ENCODE measurements at places on chromosomes 3 and 15.

DNA sequence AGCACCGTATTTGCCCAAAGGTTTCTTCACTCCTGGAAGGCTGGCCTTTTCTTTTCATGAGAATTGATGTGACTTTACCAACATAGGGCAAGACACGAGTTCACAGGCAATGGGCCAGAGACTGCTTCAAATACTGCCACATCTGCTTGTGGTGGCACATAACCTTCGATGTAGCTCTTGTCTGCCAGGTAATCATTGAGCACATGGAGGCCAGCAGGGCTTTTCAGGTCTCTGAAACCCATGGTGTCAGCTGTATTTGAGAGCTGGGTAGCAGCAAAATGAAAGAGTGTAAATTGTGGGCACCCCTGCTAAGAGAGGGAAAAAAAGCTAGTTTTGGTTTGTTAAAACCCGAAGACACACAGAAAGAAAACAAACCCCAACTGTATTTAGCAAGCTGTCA, 200.7 kb downstream of the NAALADL2 start:
- no peak for DNase-seq

GRCh38 chr3:169421182-169421581, 242.3 kb downstream of the MECOM start:
- DNase-seq: no peak

DNA sequence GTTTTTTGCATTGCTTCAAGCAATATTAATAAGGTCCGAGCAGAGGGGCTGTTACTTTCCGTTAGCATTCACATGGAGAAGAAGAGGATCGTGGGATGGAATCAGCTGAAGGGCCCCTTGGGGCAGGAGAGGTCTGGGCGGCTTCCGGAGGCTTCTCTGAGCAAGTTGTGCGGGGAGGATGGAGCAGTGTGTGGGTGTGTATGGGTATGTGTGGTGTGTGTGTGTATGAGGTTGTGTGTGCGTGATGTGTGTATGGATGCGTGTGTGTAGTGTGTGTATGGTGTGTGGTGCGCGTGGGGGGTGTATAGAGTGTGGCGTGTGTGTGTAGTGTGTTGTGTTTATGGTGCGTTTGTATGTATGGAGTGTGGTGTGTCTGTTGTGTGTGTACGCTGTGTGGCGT, 25.8 kb downstream of the GABRA5 start:
- no peak for DNase-seq

DNA sequence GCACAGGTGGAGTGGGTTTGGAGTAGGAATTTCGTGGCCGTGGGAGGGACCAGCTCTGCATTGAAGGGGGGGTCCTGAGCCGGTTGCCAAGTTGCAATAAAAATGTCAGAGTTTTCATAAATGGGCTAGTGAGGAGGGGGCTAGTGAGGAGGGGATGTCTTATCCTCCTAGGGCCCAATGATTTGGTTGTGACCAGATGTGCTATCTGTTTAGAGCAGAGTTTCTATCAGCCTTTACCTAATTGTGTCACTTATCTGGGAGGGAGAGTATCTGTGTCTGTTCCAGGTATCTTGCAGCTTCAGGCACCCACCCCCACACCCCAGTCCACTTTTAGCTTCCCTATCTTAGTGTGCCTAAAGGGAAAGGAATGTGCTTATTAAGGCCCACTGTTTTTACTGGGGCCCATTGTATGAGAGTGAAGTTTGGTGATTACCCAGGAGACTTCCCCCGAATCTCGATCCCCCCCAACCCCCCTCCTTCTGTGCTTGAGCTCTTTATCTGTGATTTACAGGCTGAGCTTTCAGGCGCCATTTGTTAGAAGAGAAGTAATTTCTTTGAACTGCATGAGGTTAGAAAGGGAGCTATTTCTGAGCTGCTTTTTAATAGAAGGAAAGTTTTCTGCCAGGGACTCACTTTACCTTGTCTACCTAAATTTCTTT, 42.6 kb downstream of the PPCDC start:
- DNase-seq: peak; percentile 45

- DNase-seq: no peak
These were observed 192.6 kb upstream of the ALCAM start for GRCh38 chr3:105174017-105174615.

DNA sequence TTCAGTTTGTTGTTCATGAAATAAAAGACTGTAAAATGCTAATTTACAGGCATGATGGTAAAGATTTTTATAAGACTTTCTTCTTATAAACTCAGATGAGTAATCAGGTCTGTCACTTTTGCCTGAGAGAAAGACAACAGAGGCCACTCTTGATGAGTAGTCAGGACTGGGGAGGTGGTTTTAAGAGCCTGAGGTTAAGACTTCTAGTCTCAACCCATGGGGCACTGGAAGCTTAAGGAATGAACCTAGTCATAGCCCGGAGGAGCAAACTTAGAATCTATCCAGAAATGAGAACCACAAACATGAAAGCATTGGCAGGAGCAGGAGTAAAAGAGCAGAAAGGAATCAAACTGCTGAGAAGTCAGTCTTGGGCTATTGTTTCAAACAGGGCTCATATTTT, 846.3 kb upstream of the ARPP21 start:
- DNase-seq: no peak

DNA sequence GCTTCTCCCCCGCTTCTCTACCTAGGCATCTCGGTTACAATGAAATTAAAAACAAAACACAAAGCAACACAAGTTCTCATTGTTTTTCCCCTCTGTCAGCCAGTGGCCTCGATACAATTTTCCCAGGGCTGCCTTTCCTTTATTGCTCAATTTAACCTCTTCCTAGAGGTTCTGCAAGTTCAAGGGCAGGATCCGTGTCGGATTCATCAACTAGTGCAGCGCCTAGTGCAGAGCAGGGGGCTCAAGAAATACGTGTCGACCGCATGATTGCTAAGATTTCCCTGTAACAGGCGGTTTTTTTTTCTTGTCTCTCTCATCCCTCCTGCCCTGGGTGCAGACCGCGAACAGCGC, 1.4 kb upstream of the BHLHE40 start:
- DNase-seq: no peak

GRCh38 chr15:87197981-87198380, 1058.6 kb downstream of the NTRK3 start:
- DNase-seq: no peak

DNA sequence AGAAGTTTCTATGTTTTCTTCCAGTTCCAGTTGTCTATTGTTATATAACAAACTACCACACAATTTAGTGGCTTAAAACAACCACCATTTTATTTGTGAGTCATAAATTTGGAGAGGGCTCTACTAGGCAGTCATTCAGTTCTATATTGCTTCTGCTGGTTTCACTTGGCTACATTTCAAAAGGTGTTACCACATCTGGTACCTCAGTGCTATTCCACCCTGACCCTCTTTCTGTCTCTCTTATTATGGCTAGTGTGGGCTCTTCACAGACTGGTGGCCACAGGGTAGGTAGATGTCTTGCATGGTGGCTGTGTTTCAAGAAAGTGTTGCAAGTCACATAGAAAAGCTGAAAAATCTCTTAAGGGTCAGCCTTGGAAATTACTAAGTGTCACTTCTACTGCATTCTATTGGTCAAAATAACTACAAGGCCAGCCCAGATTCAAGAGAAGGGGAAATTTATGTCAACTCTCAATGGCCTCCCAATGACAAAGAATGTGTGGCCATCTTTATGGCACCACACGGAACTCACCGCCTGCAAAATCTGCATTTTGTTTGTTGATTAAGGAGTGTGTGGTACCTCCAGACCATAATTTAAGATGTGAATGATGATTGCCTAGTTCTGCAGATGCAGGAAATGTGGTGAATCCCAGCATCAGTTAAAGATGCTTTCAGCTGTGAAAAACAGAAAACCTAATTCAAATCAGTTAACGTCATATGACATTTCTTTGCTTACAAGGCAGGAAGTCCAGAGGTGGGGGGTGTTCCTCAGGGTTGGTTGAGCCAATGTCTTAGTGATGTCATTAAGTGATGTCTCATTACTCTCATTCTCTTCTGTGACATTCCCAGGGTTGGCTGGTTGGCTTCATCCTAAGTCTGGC, 105.8 kb upstream of the RASGRP1 start:
- DNase-seq: no peak

DNA sequence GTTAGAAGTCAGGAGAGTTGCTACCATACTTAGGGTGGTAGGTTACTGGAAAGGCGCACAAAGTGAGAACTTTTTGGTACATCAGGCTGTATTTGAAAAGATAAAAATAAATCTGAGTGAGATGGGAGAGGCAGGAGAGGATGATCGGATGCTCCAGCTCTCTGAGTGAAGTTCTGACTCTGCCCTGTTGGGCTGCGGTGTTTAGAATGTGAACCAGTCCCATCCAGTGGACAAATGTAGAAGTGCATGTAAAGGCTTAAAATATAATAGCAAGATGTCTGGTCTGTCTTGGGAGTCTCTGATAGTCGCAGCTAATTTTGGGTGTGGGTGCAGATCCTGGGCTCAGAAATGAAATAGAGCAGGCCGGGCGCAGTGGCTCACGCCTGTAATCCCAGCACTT, 30.4 kb downstream of the ACKR2 start:
- DNase-seq: peak; percentile 78

- DNase-seq: no peak
These were observed 1.9 kb downstream of the PLOD2 start for GRCh38 chr3:146159037-146159436.

DNA sequence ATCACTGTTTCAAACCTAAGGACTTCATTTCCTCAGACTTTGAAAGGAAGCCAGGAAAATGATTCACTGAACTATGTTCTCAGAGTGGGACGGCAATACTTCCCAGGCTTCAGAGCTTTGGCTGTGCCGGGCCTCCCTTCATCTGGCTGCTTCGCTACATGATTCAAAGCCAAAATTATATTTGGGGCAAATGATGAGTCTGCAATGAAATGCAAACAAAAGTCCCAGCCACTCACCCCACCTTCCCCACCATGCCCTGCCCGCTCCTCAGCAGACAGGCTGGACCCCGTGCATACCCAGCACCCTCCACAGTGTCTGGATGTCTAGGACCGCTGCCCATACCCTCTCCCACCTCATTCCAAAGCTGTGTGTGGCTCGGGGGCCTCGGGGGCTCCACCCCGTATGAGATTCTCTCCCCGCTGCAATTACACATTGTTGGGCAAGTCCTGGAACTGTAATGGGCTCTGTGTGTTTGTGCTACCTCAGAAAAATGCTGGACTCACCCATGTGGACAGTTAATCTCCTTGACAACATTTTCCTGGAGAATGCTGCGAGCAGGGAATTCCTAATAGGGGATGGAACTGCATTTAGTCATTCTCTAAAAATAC, 32.2 kb downstream of the ATP10A start:
- no peak for DNase-seq

DNA sequence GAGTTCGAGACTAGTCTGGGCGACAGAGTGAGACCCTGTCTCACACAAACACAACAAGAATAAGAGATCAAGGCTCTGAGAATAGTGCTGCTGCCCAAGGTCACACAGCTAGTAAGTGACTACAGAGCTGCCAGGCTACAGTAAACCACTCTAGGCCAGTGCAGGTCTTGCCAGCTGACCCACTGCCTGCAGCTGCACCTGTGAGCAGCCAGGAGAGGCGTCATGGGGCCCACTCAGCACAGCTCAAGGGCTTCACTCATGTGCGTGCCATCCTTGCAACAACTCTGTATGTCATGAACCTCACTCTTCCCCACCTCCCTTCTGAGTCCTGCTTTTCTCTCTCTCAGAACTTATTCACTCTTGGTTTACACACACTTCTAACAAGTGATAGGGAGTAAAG, 176.7 kb downstream of the SMAD6 start:
- DNase-seq: no peak

DNA sequence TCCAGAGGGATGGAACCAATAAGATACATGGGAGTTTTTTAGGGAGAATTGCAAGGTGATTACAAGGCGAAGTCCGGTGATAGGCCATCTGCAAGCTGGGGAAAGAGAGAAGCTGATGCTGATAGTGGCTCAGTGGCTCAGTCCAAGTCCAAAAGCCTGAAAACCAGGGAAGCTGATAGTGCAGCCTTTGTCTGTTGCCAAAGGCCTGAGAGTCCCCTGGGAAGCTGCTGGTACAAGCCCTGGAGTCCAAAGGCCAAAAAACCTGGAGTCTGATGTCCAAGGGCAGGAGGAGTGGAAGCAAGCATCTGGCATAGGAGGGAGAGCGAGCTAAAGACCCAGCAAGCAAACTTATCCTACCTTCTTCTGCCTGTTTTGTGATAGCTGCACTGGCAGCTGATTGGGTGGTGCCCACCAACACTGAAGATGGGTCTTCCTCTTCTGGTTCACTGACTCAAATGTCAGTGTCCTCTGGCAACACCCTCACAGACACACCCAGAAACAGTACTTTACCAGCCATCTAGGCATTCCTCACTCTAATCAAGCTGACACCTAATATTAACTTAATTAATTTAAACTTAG, 16.7 kb downstream of the TFG start:
- DNase-seq: no peak

DNA sequence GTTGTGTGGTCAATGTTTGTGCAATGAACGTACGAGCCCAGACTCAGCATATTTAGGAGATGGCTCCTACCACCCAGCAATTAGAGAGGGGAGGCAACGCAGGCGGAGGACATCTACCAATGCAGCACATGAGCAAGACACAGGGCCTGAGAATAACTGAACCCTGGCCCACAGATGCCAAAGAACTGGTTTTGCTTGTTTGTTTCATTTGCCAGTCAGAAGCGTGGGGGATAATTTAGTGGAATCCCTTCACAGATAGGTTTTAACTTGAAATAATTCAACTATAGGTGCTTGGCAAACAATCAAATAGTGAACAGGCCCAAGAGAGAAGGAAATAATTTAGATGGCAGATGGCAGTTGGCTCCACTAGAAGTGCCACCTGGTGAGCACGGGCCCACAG, 54.8 kb downstream of the LIPC start:
- no peak for DNase-seq

GRCh38 chr3:121757812-121758545, 8.4 kb upstream of the GOLGB1 start:
- no peak for DNase-seq

DNA sequence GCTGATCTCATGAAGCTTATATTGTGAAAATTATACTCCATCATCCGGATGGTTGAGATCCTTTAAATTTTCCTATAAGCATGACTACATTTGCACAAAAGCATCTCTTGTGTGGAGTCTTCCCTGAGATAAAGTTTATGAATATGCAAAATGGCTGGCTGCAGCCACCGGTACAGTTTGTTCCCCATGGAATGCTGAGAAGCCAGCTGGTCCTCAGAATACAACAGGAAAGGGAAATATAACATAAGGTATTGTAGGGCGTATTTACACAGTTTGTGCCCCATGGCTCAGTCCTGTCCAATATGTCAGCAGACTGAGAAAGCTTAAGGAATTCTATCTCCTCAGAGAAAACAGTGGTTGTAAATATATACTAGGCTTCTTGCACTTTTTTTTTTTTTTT, 468.6 kb downstream of the CNTN6 start:
- no peak for DNase-seq

- no peak for DNase-seq
These were observed 10.8 kb downstream of the ATP13A3 start for GRCh38 chr3:194475978-194476377.

All from RPMI7951 (cell line).